Mammary microvascular endothelial cell (primary cell): ENCODE measurements at places on chromosomes 5 and 9. TPM values are rescaled to one million over a fixed set of nuclear protein-coding genes. Genes with fewer than 3 reads are reported as not detected.

Gene SLC28A3
- 0.05 TPM in 1 of 2 replicates, not detected in the other for total RNA-seq

Gene AMACR
- total RNA-seq = 8.0 and 8.9 TPM in 2 replicates

Gene LMNB1
- 79.2 and 87.1 TPM in 2 replicates for total RNA-seq

Gene GABRA6
- total RNA-seq = not detected in 2 replicates

Gene OR1Q1
- total RNA-seq = not detected in 2 replicates

Gene LCN2
- total RNA-seq = not detected in 2 replicates

Gene CCL27
- total RNA-seq = not detected in 2 replicates

Gene SOX30
- 0.05 TPM in 1 of 2 replicates, not detected in the other for total RNA-seq

Gene GPX8
- total RNA-seq = 90.3 and 102 TPM in 2 replicates

Gene ADAMTS13
- 0.20 and 0.59 TPM in 2 replicates for total RNA-seq
